ENCODE measurements at places on chromosomes 16 and 17. TPM values are rescaled to one million over a fixed set of nuclear protein-coding genes. Genes with fewer than 3 reads are reported as not detected.

DNA sequence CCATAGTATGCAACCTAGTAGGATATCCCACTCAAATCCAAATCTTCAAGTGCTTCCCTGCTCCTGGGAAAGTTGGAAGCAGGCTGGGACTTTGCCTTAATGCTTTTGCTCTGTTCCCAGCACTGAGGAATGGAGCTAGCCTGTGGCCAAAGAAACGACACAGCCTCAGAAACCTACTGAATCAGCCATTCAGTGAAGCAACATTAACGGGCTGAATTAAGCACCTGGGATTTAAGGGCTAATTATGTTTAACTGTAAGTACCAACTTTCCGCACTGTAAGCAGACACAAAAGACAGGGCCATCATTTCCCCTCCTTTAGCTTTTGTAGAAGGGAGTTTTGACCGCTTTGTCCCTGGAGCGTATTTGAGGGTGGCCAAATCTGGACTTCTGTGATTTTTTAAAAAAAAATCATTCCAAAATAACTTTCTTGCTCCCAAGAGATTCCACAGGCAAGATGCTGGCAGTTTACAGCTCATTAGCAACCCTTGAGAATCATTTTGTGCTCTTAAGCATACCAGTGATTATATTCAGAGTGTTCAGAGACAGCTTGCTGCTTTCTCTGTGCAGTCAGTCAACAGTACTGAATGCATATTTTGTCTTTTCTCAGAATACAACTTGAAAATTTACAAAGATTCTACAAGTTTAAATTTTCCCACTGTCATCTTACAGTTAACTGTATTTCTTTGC is 17.6 kb upstream of the NOL11 start:
- DNase-seq = no peak

The DHRS7C gene
- total RNA-seq = not detected

GRCh38 chr16:569445-570254 is at the start of gene PIGQ:
TSS of gene PIGQ (plus strand) at chr16:569968. CDS start at chr16:574075, 4,107 bp downstream.
- peak; percentile 89 for DNase-seq

The CAPNS2 gene
- total RNA-seq = 0.26 TPM

- DNase-seq = no peak
Observed at GRCh38 chr17:18191236-18191667, 7.6 kb downstream of the ALKBH5 start.

DNA sequence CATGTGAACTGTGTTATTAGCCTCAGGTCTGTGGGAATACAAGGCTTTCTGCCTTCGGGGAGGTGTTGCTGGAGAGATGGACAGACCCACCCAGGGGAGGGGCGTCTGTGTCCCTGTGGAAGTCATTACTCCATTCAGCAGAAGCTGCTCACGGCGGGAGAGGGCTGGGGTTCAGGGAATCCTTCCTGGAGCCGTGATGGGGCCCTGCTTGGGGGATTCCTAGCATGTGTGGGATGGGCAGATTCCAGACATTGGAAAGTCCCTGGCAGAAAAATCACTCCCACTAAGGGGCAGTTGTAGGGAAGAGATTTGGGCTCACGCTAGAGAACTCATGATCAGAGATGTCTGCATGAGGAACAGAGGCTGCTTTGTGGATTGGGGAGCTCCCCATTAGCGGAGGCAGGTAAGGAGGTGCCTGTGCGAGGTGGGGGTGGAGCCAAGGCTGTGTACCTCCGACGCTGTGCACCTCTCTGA is 56.3 kb upstream of the IL34 start:
- no peak for DNase-seq

- no peak for DNase-seq
Observed at GRCh38 chr17:17084941-17085340, 42.7 kb downstream of the MPRIP start.

Measured in endodermal cell (in vitro differentiated cells).